ENCODE measurements at places on chromosomes 4 and X.

GRCh38 chr4:7937006-7937405 lies 2.7 kb downstream of the AFAP1 start:
- no peak for DNase-seq

DNA sequence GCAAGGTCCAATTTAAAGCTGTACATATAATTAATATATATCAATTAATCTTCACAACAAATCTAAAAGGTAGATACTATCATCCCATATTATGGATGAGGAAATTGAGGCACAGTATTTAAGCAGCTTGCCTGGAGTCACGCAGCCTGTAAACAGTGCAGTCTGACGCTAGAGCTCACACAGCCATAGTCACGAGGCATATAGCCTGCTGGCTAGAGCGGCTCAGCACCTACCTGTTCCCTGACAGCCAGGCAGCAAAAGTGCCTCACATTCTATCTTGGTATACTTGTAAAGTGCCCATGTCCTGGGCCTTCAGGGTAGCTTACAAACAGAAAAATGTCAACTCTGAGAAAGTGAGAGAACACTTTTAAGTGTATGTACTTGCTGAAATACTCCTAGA lies 222.6 kb upstream of the NEIL3 start:
- no peak for DNase-seq

GRCh38 chr4:6109842-6110560 lies 90.3 kb downstream of the JAKMIP1 start:
- DNase-seq = no peak

DNA sequence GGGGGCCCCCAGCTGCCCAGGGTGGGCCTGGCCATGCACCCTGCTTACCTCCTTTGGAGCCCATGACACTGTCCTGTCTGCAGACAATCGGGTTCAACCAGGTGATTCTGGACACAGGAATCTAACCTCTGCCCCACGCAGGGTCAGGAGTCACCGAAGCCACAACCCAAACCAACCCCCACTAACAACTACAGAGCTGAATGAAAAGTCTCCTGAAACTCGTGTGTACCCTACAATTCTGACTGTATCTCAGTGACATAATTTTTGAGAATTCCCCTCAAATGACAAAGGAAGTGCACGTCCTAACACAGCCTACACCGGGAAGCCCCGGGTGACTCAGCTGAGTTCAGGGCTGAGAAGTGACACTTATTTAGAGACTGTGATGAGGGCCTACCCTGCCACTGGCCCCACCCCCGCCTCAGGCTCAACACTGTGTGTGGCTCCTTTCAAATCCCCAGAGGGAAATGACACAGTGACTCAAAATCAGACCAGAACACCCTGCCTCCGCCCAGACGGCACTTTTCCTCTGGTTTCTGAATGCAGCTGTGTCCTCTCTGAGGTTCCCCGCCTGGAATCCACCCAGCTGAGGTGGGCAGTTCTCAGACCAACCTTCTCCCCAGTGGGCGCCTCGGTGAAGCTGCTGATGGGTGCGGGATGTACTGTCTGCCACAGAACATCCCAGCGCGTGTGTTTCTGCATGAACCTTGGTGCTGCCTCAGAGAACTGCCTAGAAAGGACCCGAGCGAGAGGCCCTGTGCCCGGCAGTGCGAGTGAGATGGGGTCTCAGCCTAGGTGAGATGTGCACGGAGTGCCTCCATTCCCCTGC lies 9.9 kb downstream of the TNIP2 start:
- peak; percentile 80 for DNase-seq

- no peak for DNase-seq
These were observed 557 bp upstream of the USP38 start for GRCh38 chr4:143184217-143184502.

GRCh38 chr4:119314356-119314755 lies 7.6 kb downstream of the FABP2 start:
- DNase-seq = no peak

DNA sequence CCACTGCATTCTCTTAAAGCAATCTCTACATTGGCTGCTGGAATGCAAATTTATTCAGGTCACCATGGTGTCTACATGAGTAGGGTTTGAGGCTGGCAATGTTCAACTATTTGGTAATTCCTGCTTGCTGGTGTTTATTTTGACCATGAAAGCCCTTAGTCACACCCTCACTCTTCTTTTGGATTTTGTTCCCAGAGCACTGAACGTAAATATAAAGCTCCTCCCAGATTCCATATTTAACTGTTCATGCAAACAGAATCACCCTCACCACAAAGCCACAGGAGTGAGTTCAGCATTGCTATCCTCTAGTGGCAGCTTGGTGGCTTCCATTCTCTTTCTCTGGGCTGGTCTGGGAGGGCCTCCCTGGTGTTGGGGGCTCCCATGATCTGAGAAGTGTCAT lies 82.8 kb downstream of the LNX1 start:
- no peak for DNase-seq

- DNase-seq = no peak
These were observed 3.9 kb upstream of the CTAG2 start for GRCh38 chrX:154657226-154657805.

GRCh38 chrX:25650216-25650820 lies 487.8 kb upstream of the MAGEB18 start:
- DNase-seq = no peak

DNA sequence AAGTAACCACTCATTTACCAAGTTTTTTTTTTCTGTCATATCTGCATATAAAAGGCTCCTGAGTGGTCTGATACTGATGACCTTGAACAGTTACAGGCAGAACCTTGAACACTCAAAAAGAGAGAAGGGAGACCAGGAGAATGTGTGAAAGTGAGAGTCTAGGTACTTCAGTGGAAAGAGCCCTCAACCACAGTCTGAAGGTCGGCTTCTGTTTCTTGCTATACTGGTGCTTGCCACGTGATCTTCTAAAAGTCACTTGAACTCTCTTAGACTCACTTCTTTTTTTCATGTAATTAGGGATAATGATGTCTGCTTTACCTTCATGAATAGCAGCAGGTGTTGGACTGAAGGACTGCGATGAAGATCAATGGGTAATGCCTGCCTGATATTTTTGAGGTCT lies 22.8 kb downstream of the GABRB1 start:
- no peak for DNase-seq

GRCh38 chr4:181007751-181008150 lies 1235.5 kb upstream of the TENM3 start:
- DNase-seq = no peak

DNA sequence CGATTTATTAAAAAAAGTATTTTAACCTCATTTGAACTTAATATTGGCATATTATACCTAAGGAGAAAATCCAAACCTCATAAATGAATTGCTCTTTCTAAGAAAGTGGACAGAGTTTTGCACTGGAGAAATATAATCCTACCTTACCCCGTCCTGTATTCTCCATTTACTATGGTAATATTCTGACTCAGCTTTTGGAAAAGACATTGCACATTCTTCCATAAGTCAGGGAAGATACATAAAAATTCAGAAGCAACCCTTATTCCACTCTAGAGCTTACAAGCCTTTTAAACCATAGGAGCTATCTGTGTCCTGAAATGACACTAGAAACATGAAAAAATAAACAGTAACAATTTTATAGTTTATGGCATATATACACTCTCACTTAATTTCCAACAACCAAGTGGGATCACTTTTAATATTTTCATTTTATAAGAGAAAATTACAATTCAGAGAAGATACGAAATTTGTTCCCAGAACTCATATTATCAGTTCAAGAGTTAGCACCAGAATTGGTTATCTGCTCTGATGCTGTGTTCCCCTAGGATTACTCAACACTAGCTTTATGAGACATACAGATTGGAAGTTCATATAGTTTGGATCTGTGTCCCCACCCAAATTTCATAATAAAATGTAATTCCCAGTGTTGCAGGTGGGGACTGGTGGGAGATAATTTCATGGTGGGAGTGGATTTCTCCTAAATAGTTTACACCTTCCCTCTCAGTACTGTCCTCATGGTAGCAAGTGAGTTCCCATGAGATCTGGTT lies 359.4 kb downstream of the ARAP2 start:
- no peak for DNase-seq

DNA sequence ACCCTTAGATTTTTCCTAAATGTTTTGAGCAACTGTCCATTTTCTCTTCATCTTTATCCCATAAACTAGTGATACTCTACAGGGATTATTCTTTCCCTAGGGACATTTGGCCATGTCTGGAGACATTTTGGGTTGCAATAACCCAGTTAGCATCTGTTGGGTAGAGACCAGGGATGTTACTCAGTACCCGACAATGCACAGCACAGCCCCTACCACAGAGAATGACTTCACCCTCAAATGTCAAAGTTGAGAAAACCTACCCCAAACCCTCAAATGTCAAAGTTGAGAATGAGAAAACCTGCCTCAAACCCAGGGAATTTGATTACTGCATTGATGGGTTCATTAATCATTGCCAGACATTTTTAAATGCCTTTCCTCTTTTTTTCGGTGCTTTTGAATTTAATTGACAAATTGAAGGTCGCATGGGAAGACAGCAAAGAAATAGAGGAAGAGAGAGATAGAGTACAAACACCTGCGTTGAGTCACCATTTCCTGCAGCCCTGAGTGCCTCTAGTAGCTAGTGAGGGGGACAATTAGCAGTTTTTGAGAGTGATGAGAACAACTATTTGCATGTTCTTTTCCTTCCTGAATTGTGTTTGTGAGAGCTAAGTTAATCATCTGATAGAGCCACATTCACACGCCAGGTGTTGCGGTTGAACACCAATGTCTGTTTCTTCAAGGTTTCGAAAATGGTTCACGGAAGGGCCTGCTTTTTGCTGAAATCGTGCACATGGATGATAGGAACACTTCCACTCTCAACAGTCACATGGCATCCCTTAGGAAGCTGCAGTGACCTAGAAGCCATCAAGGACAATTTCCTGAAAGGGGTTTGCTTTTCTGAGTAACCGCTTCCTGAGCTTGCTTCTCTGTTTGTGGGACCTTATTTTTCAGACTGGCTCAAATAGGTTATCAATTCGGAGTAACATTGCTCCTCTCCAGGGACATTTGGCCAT lies 203.9 kb upstream of the VCX3A start:
- DNase-seq = no peak

GRCh38 chr4:40923316-40924095 lies 173.8 kb downstream of the NSUN7 start:
- DNase-seq = no peak

- no peak for DNase-seq
These were observed 335.1 kb downstream of the ANK2 start for GRCh38 chr4:113384600-113384999.

- no peak for DNase-seq
These were observed 58.6 kb upstream of the DCTD start for GRCh38 chr4:182975806-182976205.
